ENCODE measurements at places on chromosomes 2 and 18.

GRCh38 chr2:16407358-16407757 lies 258.3 kb downstream of the CYRIA start:
- peak; percentile 66 for DNase-seq

DNA sequence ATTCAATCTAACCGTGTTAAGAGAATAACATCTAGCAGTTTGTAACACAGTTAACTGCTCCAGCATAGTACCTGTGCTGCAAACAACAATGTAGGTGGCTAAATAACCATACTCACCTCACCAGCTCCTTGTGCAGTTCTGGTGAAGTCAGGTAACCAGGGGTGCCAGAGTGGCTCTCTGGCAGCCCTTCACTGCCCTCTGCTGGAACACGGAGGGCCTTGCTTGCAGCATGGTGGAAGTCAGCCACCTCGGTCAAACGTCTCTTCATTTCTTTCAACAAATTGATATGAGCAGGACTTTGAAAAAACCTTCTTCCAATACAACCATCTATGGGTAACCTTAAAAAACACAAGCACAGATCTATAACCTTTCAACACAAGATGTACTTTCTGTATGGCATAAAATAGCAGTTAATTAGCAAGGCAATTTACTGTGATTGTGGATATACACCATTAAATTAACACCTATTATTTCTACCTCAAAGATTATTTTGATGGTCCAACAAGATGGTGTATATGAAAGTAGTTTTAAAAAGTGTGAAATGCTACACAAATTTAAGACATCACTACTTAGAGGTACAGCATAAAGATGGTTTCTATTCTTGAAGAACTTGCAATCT lies 56.6 kb downstream of the EPG5 start:
- DNase-seq: peak; percentile 85

DNA sequence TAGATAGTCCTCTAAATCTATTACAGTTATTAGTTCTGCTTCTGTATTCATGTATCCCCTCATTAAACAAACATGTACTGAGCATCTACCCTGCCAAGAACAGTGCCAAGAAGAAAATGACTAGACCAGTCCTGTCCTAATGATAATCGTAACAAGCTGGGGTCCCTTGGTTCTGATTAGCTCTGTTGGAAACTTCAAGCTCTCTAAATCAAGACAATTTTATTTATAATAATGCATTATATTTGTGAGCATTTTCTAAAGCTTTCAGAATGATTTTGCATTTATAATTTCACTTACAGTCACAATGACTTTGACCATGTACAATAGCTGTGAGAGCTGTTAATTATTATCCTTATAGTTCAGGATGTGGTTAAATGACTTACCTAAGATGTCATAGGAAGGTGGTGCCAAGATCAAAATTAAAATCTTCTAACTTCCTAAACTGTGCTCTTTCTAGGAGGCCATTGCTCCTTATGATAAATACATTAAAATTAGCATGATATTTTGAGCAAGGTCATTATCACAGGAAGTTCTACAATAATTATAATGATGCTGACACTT lies 336.5 kb upstream of the SLC39A10 start:
- DNase-seq: no peak

- no peak for DNase-seq
Measured at GRCh38 chr18:37261246-37261840, 304.3 kb downstream of the CELF4 start.

- no peak for DNase-seq
Measured at GRCh38 chr18:31255953-31256352, 62.0 kb upstream of the DSG1 start.

GRCh38 chr18:25180973-25181548 lies 170.9 kb downstream of the ZNF521 start:
- DNase-seq: no peak

- DNase-seq: no peak
Measured at GRCh38 chr2:213934560-213934959, 476.3 kb upstream of the VWC2L start.

- DNase-seq: peak; percentile 43
Measured at GRCh38 chr2:129870685-129871241, 108.7 kb upstream of the RAB6C start.

- no peak for DNase-seq
Measured at GRCh38 chr2:215532844-215533243, 97.0 kb upstream of the FN1 start.

GRCh38 chr2:231373184-231373583 lies 22.3 kb upstream of the B3GNT7 start:
- DNase-seq: no peak

DNA sequence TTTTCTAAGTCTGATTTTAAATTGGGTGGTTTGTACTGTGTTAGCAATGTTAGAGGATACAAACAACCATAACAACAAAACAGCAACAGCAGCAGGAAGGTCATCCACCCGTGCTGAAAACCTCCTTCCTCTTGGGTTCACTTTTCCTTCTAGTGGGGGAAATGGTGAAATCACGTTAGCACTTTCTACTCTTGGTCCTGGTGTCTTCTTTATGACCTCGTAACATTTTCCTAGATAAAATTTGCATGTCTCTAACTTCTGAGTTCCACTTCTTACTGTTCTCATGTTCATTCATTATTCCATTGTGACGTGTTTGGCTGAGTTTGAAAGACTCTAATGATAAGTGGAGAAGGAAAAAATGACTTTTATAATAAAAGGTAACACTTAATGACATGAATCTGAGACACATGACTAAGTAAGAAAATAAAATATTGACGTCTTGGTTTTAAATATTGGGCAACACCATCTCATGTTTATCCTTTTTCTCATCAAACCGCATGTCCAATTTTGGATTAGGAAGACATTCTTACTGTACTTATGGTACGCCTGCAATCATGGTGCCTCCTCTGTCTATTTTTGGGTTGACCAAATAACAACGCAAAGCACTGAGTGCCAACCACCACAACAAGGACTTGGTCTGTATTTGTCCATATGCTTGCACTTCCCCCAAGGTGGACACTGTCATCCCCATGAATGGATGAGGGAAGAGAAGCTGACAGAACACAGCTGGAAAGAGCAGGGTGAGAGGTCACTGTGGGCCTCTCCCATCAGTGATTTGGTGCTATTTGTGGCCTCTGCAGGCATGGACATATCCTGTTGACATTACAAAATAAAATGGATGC lies 25.7 kb upstream of the IL1R1 start:
- DNase-seq: no peak

DNA sequence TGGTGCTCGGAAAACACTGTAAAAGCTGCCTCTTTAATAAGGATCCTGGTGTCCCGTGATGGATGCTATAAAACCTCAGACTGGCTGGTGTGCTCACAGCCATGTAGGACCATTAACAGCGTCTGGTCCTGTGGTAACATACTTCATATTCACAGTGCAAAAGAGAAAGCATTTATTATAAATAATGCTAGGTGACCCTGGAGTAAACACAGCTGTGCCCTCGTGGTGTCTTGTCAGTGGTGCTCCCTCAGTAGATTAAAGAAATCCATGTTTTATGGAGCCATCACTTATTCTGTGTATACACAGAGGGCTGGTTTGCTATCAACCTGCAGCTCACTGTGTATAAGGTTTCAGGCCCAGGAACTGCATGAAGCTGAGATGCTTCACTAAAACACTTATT lies 106.9 kb downstream of the CDK15 start:
- no peak for DNase-seq

DNA sequence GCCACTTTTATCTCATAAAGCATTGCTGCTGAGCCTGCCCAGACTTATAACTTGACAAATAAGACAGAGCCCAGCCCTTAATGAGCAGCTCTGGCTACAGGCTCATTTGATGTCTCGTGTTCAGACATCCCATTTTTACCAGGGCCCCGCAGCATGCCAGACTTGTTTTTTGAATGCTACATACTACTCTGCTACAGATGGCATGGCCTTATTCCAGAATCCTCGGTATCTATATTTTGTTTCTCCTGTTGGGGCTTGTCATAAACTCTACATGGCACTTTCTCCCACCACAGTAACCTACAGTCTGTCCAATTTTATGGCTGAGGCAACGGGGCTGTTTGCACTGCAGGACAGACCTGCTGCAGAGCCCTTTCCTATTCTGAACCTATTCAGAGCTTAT lies 179.0 kb upstream of the DDX18 start:
- DNase-seq: no peak

DNA sequence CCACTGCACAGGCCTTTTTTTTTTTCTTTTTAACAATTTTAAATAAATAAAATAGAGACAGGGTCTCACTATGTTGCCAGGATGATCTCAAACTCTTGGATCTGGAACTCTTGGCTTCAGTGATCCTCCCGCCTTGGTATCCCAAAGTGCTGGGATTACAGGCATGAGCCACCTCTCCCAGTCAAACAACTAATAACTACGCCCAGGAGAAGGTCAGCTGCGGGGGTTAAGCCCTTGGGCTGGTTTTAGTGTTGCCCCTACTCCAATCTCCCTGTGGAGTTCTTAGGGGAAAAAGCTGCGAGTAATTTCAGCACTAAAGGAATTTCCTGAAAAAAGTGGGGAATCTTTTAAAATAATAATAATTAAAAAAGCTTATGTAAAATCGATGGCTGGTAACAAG lies 96.4 kb upstream of the XPO1 start:
- DNase-seq: no peak

DNA sequence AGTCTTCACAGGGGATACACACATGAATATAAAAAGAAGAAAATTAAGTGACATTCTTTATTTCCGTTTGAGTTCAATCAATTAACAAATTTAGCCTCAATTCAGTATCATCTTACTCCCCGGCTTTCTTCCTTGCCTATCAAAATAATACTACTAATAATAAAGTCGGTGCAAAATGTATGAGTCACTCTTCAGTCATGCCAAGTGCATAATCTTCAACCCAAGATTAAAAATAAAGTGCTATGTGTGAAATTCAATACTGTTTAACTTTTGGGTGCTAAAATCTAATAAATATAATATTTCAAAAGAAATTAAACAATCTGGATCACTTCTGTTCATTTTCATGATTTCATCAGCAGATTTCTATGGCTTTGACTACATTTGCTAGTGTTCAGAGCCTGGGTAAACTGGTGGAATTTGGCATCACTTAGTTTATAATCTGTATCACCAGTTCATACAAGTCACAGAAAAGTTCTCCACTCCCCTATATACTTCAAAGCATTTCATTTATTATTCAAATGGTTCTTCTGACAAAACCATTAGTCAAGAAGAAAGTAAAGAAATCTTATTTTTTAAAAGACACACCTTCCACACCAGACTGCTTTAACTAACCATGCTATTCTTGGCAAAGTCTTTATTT lies 183.6 kb downstream of the THADA start:
- DNase-seq: no peak

DNA sequence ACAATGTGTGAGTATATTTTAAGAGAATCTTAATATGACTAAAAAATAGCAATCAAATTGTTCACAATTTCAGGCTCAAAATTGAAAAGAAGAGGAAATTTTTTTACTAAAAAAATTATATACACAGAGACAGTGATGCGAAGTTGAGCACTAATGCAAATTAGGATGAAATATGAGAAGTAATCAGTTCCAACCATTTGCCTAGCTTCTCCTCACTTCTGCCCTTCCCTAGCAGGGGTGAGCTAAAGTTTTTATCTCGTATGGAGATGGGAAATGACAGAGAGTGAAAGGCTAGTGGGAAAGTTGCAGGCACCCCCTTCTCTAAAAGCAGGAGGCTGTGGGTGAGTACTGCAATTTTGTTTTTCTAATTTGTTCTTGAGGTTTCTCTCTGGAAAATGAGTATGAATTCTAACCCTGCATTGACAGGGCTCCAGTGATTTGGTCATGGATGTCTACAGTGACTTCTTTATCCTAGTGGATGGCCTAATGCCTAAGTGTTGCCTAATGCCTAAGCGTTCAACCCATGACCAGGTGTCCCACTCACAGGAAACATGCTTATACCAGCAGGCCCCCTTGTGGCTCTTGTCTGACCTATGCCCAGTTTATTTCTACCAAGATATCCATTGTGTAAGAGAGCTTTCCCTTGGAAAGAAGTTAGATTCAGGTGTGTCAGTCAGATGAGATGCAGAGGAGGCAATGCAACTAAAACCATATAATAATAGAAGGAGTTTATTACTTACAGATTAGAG lies 78.0 kb upstream of the HNMT start:
- DNase-seq: peak; percentile 62

GRCh38 chr18:48671561-48671945 lies 132.7 kb downstream of the CTIF start:
- no peak for DNase-seq

DNA sequence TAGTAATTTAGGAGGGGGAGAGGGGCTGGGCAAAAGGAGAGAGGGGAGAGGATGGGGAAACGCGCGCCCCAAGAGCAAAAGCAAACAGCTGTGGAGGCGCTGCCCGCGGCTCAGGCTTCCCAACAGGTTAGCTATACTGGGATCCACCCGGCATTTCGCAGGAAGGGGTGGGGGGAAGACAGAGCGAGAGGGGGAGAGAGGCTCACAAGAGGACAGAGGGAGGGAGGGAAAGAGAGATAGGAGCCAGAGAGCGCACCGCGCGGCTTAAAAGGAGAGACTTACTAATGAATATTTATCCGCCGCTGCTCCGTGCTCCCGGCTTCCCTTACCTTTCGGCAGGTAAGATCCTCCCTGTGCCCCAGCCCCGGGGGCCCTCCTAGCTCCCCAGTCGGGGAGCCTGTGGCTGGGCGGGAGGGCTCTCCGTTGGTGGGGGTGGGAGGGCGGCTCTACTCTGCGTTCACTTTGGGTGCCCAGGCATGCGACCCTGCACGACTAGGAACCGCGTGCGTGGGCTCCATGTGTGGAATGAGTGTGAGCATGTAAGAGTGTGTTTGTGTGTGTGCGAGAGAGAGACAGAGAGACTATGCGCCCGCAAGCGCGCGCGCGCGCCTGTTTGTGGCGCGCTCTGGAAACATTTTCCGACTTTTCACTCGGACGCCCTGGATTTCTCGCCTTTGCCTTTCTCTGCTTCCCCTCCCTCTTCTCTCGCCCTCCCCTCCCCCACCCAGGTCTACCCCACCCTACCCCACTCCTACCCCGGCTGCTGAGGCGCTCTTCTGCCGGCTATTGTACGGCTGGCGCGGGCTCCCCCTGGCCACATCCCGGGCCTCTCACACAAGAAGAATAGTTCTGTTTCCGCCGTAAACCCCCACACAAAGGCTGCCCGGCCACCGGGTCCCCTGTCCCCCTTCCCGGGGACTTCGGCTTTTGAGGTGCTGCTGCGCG lies 7.2 kb upstream of the SIX3 start:
- peak; percentile 48 for DNase-seq

- DNase-seq: no peak
Measured at GRCh38 chr2:136019306-136019705, 33.9 kb upstream of the DARS1 start.
